ENCODE measurements at places on chromosomes 5 and 9.

GRCh38 chr5:149254506-149254905, 17.2 kb upstream of the AFAP1L1 start:
- DNase-seq = no peak

DNA sequence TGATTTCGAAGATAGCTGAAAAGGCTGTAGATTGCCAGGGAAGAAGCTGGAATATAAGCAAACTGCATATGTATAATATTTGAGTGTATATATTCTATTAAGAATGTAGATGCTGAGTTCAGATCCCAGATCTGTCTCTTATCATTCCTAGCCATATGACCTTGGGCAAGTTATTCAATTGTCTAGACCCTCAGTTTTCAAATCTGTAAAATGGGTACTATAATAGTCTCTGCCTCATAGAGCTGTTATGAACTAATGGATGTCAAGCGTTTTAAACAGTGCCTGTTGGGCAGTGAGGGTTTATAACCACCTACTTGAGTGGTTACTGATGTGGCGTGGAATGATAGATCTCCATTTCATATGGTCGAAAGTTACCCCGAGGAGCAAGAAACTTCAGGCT, 130.4 kb downstream of the GAS1 start:
- no peak for DNase-seq

GRCh38 chr5:142833517-142834449, 63.6 kb downstream of the ARHGAP26 start:
- no peak for DNase-seq

DNA sequence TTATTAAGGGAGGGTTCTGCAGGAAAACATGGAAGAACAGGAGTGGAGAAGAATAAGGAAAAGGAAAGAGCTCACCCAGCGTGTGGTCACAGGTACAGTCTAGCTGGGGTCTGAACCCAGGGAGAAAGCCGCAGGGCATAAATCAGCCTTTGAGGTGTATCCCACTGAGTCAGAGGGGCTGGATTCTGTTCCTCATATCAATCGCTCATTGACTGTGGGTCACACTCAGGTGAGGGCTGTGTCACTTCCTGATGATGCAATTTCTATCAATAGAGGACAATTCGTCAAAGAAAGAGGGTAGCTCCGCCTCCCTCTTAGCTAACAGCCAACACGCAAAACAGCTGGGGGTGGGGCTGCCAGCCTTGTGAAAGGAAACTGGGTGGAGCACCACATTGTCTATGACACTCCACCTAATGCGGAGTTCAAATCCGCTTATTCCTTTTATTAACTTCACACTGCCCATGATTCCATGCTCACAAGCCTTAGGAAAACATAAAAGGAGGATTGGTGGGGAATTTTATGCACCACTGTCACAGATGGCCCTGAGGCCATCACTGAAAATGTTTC, 176.2 kb downstream of the ICE1 start:
- no peak for DNase-seq

DNA sequence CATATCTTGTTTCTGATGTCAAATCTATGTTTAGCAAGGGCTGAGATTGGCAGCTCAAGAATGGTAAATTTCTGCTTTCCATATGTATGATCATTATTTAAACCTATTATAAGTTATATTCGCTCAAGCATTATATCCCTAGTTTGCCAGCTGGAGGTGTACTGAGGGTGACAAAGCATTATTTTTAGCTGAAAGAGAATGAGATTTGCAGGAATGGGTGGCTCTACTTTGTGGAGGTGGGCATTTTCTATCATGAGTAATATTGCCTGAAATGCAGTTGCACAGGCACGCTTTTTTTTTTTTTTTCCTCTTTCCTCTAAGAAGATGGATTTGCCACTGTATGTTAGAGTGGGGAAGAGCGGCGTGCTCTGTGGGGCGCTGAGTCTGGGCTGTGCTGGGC, 393.8 kb downstream of the EBF1 start:
- no peak for DNase-seq

- no peak for DNase-seq
These were observed 137.1 kb upstream of the PPP1R26 start for GRCh38 chr9:135342206-135343130.

DNA sequence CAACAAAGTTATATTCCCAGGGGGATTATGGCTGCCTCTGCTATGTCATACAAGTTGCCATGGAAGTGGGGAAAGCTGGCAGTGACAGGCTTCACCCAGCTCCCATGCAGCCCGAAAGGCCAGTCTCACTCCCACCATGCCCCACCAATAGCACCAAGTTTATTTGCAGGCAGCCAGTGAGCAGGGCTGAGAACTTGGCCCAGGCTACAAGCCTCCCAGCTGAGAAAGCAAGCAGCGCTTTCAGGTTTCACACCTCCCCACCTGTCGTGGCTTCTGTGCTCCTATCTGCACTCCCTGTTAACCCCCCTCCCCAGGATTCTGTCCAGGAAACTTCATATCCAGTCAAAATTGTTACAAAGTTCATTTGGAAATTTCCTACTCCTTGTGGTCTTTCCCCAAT, 155.0 kb downstream of the SAXO1 start:
- DNase-seq = no peak

GRCh38 chr9:86965636-86966395, 18.5 kb upstream of the GAS1 start:
- DNase-seq = no peak

GRCh38 chr5:139822553-139823425, 27.2 kb downstream of the PSD2 start:
- no peak for DNase-seq

DNA sequence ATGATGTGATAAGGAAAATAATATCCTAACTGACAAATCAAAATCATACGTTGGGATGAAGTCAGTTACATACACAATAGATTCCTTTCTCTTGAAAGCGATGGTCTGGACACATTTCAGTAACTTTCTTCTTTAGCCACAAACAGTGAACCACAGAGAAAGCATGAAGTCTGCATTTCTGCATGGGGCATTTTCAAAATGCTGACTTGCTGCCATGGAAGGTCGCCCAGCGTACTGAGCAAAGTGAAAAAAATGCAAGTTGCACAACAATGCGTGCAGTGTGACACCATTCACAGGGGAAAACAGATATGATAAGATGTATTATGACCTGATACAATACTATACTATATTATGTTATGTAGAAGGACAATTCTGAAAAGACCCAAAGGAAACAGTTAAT, 146.3 kb downstream of the SNX18 start:
- DNase-seq = no peak

DNA sequence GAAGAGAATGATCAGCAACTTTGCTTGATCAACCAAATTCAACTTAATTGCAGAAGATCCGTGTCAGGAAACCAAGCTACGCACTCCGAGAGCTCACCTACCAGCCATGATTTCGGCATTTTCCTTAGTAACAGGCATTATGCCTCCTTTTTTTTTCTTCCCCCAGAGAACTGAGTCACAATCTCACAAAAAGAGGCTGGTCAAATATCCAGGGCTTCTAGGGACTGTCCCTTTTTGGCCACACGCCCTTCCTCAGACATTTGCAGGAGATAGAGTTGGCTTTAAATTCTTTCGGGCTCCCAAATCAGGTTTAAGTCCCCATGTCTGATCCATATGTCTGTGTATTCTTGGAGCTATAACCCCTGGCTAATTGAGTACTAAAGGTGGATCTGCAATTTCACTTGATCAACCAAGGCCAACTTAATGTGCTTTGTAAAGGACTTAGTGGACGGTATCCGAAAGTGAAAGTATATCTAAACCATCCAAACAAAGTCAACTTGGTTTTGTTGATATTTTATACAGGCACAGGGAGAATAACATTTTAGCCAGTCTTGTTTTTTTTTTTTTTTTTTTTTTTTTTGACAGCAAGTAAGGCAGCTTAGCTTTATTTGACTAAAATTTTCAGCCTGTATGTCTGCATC, 100.8 kb upstream of the TBCA start:
- DNase-seq = no peak

DNA sequence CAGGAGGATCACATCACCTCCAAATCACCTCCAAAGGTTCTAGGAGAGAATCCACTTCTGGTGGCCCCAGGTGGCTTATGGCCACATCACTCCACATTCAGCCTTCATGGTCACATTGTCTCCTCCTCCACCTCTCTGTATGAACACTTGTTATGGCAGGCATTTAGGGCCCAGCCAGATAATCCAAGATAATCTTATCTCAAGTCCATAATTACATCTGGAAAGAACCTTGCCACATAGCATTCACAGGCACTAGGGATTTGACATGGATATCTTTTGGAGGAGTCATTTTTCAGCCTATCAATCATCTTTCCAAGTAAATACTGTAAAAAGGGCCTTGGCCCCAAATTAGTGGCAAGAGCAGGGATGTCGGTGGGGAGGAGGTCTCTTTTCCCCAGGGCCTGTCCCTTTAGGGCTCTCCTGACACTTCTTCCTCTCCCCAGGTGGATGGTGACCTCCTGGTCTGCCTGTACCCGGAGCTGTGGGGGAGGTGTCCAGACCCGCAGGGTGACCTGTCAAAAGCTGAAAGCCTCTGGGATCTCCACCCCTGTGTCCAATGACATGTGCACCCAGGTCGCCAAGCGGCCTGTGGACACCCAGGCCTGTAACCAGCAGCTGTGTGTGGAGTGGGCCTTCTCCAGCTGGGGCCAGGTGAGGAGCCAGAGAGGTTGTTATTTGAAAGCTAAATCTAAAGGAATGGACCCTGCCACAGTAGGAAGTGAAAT, 140.9 kb downstream of the SAXO1 start:
- DNase-seq = no peak

DNA sequence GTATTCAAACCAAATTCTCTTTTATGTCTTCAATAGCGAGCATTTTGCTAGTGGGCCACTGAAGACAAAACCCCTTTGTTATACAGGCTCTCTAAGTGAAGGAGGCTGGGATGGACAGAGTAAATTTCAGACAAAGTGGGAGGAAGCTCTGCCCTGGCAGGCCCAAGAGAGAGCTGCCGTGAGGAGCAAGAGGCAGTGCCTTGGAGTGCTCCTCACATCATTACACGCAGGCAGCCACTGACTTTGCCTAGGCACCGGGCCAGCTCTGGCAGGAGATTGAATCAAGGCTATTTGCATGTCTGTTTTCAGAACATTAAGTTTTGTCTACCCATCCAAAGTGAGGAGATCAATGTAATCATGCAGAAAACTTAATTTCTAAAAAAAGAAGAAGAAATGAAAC, 167.7 kb downstream of the CCDC192 start:
- DNase-seq = no peak

DNA sequence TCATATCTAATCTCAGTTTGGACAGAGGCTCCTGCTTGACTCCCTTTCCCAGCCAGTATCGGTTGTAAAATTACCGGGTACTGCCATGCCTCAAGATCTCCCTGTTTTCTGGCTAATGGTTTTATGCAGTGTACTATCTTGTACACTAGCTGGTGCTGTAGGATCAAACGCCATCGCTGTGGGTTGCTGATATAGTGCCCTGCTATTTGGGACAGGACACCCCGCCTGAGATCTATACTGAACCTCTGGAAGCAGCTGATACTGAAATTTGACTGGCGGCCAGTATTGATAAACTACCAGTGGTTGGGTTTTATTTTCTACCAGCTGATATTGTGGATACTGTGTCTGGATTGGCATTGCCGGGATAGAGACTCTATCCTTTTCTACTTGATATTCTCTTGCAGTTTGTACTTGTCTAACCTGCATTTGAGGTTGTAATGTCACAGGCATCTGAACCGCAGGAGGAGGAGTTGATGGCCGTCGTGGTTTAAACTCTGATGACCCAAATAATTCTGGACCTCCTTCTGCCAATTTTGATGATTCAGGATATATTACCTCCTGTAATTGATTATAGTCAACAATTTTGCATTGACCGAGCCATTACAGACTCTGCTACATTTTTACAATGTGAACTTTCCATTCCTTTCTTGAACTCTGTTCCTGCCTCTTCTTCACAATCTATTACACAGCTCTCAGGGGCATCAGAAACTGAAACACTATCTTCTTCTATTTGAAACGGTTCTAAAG, 112.5 kb upstream of the LARP1 start:
- DNase-seq = no peak

DNA sequence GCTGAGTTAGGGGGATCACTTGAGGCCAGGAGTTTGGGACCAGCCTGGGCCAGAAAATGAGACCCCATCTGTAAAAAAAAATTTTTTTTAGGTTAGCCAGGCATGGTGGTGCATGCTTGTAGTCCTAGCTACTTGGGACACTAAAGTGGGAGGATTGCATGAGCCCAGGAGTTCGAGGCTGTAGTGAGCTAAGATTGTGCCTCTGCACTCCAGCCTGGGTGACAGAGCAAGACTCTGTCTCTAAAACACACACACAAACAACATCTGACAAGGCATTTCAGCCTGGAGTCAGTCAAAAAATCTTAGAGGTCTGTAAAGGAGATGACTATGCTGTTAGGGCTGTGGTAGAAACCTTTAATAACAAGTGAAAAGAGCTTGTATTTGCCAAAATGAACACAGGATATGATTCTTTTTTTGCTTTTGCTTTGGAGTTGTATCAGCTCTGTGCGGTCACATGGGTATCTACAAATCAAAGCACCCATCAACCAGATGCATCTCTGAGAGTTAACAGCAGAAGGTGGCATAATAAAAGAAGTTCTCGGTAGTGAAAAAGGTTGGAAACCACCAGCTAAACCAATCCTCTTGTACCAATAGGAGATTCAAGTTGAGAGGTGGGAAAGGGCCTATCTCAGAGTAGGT, 3.6 kb upstream of the PSMD5 start:
- DNase-seq = no peak

- no peak for DNase-seq
These were observed 108.6 kb downstream of the SERINC5 start for GRCh38 chr5:80147119-80147815.

GRCh38 chr5:169954786-169955185, 25.5 kb downstream of the INSYN2B start:
- DNase-seq = no peak

- DNase-seq = no peak
These were observed 27.1 kb downstream of the ABLIM3 start for GRCh38 chr5:149168276-149168906.

- DNase-seq = no peak
These were observed 31.2 kb downstream of the GHR start for GRCh38 chr5:42454216-42454995.

Data from GM12864 (cell line).